ENCODE measurements at places on chromosomes 13 and 19.

- peak; percentile 60 for DNase-seq
Measured at GRCh38 chr13:110108348-110109139, 198.4 kb downstream of the COL4A1 start.

- no peak for DNase-seq
Measured at GRCh38 chr19:33871605-33872004, 74.9 kb downstream of the KCTD15 start.

DNA sequence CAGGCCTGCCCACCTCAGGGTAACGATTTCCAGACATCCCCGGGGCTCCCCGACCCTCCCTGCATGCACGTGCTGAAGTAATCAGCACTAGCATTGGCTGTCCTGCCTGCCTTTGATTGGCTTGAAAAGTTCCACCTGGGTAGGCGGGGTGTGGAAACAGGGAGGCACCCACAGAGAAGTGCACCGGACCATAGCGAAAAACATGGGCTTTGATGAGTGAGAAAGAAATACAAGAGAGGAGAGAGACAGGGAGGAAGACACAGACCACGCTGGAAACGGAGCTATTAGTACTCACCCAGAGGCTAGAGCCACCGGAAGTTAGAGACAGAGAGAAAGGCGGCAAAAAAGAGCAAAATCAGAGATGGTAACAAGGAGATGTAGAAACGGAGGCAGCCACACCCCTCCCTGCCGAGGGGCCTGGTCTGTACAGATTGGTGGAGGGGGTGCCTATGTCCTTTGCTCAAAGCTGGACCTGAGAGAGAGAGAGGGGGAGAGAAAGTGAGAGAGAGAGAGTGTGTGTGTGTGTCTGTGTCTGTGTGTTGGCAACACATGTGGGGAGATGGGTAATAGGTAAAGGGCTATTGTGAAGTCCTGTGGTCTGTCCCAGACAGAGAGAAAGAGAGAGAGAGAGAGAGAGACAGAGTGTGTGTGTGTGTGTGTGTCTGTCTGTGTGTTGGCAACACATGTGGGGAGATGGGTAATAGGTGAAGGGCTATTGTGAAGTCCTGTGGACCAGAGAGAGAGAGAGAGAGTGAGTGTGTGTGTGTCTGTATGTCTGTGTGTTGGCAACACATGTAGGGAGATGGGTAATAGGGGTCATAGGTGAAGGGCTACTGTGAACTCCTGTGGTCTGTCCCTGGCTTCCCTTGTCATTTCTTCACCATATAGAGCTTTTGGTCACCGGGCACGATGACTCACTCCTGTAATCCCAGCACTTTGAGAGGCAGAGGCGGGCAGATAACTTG, 2.9 kb downstream of the CGB3 start:
- DNase-seq, result no peak

DNA sequence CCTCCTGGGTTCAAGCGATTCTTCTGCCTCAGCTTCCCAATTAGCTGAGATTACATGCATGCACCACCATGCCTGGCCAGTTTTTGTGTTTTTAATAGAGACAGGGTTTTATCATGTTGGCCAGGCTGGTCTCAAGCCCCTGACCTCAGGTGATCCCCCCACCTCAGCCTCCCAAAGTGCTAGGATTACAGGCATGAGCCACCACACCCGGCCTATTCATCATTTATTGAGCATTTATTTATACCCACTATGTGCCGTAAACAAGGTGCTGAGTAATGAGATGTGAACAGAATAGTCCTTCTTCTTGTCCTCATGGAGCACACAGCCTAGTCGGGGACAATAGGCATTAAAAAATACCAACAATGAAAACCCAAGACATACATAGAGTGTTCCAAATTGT, 25.6 kb downstream of the ACTN4 start:
- no peak for DNase-seq

GRCh38 chr13:51996641-51997040, 14.6 kb downstream of the ATP7B start:
- DNase-seq, result no peak

- peak; percentile 25 for DNase-seq
Measured at GRCh38 chr13:97030705-97031452, 36.6 kb upstream of the OXGR1 start.

DNA sequence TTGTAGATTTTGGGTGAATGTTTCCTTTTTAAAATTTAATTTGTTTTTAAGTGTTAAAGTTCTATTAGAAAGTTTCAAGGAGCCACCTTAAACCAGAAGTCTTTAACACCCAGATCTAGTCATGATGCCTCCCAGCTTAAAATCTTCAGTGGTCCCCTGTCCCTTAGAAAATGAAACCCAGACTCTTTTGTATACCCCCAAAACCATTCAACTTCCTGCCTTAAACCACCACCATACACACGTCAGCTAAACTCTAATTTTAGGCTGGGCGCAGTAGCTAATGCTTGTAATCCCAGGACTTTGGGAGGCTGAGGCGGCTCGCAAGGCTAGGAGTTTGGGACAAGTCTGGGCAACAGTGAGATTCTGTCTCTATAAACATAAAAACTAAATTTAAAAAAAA, 37.9 kb downstream of the N4BP2L1 start:
- no peak for DNase-seq

All from frontal cortex (tissue), 4 donors.